ENCODE measurements at places on chromosomes 11 and 22. TPM values are rescaled to one million over a fixed set of nuclear protein-coding genes. Genes with fewer than 3 reads are reported as not detected.

DEUP1 gene
- not detected for total RNA-seq

HMOX1 gene
- total RNA-seq, result not detected

KRTAP5-2 gene
- 0.35 TPM for total RNA-seq

YPEL4 gene
- total RNA-seq, result 0.99 TPM

SOX10 gene
- total RNA-seq, result not detected

SLC1A2 gene
- total RNA-seq, result not detected

SRPRA gene
- 182 TPM for total RNA-seq

Measured in CD4-positive, CD25-positive, alpha-beta regulatory T cell (primary cell).